ENCODE measurements at places on chromosomes 13 and 19.

DNA sequence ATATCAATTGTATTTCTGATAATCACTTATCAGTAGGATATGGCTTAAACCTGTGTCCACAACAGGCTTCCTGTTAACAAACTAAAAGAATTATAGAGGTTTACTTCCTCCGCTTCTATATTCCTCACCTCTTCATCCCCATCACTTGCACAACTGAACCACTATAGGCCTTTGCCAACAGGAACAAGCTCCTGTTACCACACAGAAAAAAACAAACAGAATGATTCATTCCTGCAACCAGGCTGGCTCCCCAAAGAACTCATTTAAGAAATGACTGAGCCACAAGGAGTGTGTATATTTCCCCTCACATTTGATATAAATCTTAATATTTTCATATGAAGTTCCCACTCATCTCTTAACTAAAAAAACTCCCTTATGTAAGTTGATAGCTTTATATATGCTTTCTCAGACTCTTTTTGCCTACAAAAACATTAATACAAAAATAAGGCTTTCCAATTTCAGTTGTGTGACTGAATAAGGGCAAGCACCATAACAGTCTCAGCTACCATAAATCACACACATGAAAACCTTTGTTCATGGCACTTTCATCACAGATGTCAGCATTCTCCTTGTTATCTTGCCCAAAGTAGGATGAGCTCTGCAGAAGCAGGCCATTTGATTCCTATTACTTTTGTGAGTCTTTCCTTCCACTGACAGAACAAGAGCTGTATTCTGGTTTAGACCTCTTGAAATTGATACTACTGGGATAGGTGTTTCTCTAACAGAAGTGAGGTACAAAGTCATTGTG, 366.8 kb downstream of the SLITRK1 start:
- DNase-seq, result no peak

DNA sequence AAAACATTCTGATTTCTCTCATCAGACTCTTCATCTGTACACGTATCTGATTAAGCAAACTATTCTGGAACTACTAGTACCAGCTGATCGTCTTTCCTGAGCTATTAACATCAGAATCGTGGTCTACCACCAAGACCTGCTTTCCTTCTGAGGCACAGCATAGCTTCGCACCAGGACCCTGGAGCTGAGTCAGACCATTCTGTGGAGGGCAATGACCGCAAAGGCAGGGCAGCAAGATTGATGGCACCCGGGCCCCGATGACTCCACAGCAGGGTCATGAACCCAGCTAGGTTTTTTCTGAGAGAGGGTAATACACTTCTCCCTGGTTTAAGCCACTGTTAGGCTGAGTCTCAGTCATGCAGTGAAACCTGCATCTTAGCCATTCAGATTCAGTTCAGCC, 158.7 kb upstream of the GPR12 start:
- no peak for DNase-seq

DNA sequence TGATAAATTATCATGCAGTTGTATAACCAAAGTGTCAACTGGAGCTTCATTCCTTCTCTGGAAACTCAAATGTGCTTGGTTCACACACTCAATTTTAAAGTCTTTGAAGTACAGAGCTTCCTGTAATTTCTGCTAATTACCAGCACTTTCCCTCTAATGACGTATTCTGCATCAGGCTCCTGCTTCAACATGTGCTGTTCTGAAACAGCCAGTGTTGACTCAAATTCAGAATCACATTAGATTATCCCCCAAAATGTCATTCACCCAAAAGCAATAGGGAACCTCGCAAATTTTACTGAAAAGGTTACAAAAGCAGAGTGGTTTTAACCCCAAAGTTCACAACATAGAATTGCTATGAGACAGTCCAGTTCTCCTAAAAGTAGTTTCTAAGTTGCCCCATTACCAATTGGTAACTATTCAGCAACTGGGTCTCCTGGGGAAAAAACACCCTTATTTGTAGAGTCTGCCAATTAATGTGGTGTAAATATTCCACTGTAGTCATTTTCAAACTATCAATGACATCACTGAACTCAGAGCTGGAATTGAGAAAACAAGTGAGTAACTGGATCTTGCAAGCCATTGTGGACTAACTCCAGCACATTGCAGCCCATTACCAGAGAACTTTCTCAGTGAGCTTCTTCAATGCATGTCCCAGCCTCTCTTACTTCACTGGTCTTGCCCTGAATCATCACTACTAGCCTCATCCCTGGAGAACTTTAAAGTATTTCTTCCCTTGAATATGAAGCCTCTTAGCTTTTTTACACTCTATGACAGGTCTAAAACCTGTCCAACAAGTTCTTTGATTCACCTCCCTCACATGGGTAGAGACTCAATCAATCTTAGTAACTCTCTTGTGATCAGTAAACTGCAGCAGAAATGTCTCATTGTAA, 955.4 kb downstream of the EFNB2 start:
- DNase-seq, result no peak

GRCh38 chr19:5143471-5144411, 174.8 kb downstream of the KDM4B start:
- no peak for DNase-seq

- DNase-seq, result no peak
Measured at GRCh38 chr13:32408296-32409000, 19.5 kb downstream of the N4BP2L1 start.

GRCh38 chr19:1773184-1773583, 19.9 kb downstream of the ONECUT3 start:
- no peak for DNase-seq

DNA sequence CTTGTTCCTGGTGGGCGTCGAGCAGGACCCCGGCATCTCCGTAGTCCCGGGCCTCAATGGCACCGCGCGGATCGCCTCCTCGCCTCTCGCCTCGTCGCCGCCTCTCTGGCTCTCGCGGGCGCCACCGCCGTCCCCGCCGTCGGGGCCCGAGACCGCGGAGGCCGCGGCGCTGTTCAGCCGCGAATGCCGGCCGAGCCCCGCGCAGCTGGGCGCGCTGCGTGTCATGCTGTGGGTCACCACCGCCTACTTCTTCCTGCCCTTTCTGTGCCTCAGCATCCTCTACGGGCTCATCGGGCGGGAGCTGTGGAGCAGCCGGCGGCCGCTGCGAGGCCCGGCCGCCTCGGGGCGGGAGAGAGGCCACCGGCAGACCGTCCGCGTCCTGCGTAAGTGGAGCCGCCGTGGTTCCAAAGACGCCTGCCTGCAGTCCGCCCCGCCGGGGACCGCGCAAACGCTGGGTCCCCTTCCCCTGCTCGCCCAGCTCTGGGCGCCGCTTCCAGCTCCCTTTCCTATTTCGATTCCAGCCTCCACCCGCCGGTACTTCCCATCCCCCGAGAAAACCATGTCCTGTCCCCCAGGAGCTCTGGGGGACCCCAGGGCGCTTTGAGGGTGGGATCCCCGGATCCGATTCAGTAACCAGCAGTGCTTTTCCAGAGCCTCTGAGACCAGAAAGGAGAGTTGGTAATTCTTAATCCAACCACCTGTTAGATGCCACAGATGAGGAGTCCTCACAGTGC, 885 bp downstream of the MLNR start:
- no peak for DNase-seq

GRCh38 chr19:3573162-3573857, 566 bp downstream of the HMG20B start:
- DNase-seq, result no peak

- no peak for DNase-seq
Measured at GRCh38 chr19:10390652-10391286, 10.4 kb upstream of the TYK2 start.

- no peak for DNase-seq
Measured at GRCh38 chr13:99331881-99332293, 24.7 kb upstream of the GPR183 start.
